ENCODE measurements at places on chromosomes 2 and 18.

- peak; percentile 15 for DNase-seq
Measured at GRCh38 chr2:27264253-27264752, 1.5 kb upstream of the SLC30A3 start.

DNA sequence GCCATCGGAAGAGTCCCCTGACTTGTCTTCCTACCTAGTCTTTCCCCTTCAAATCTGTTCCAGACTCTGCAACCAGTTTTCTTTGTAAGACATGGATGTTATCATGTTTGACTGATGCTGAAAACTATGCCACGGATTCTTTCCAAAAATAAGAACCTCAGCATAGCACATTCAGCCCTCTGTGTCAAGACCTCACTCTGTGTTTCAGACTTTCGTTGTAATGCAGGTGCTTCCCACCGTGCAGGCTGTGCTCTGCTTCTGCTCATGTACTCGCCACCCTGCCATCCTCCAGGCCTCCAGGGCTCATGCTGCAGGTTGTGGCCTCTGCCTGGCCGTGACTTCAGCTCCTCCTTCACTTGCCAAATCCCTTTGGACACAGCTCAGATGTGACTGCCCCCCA, 347.0 kb upstream of the RAB12 start:
- no peak for DNase-seq

DNA sequence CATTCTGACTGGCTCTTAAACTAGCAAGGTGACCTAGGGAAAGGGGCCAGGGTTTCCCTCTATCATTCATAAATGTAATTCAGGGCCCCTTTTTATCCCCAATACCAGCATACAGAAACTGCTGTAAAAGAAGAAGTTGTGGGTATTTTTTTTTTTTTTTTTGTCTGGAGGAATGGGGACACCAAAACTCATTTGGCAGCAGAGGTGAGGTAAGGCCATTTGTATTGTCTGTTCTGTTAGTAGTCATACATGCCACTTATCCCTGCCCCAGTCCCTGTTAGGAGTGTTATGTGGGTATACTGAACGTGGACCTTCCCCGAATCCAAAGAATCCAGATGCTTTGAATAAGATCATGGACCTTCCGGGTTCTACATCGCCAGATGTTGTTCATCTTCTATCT, 1.7 kb downstream of the SEPTIN2 start:
- no peak for DNase-seq

- no peak for DNase-seq
Measured at GRCh38 chr2:160039166-160039903, 23.1 kb downstream of the PLA2R1 start.

DNA sequence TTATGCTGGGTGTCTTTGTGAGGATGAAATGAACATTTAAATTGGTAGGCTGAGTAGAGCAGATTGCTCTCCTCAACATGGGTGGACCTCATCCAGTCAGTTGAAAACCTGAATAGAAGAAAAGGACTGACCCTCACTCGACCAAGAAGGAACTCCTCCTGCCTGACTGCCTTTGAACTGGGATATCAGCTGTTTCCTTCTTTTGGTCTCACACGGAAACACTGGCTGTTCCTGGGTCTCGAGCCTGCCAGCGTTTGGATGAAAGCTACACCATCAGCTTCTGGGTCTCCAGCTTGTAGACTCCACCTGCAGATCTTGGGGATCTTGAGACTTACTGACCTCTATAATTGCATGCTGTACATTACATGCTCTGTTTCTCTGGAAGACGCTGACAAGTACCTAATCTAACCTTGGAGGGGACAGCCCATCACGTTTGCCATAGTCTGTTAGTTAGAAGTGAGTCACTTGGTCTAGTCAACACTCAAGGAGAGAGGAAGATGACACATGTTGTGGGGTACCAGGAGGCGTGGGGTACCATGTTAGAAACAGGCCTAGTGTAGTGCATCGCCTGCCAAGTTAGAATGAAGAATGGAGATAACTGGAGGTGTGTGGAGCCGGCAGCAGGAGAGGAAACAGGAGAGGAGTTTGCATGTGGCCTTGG, 267.0 kb downstream of the MREG start:
- no peak for DNase-seq
